Occipital lobe (tissue), 3 donors: ENCODE measurements at places on chromosomes 12 and 14.

- no peak for DNase-seq
Measured at GRCh38 chr14:89953602-89954001, 928 bp downstream of the EFCAB11 start.

GRCh38 chr12:125013816-125014442 is 20.5 kb downstream of the BRI3BP start:
- DNase-seq = no peak

- DNase-seq = no peak
Measured at GRCh38 chr14:97382616-97383226, 585.5 kb downstream of the VRK1 start.

DNA sequence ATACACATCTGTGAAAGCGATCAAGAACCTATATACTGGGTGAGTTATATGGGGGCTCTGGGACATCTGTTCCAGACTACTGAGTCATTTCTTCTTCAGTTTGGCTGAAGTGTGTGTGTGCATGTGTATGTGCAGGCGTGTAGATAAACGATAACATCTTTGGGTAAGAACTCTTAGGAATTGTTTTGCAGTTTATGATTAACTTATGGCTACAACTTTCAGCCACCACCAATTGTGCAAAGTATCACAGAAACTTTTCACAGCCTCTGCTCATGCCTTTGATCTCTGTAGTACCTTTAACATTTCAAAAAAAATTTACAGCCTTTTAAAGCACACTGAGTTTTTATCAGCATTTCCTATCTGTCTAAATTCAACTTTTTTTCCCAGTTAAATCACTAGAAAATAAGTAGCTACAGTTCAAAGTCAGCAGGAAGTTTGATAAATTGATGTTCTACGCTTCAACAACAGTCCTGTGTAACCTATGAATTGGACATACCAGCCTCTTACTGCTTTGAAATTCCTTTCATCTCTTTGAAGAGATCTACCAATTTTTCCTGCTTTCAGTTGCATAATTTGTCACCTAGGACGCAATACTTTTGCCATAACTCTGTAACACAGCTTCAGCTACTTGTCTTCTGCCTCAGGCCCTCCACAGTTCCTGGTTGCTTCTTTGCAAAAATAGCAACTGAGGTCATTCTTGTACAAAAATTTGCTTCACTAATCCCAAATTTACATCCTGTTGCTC is 43.0 kb downstream of the PPM1H start:
- no peak for DNase-seq

GRCh38 chr12:18250313-18250916 is 10.9 kb upstream of the PIK3C2G start:
- DNase-seq = no peak

GRCh38 chr12:119783787-119784186 is 93.3 kb downstream of the CIT start:
- DNase-seq = no peak

- no peak for DNase-seq
Measured at GRCh38 chr14:64923015-64923414, 8.8 kb downstream of the CHURC1 start.

- peak; percentile 14 for DNase-seq
Measured at GRCh38 chr12:56081393-56082347, 1.7 kb downstream of the ERBB3 start.

- DNase-seq = no peak
Measured at GRCh38 chr12:124650912-124651311, 83.5 kb upstream of the NCOR2 start.

GRCh38 chr12:20375560-20375959 is 7.2 kb downstream of the PDE3A start:
- no peak for DNase-seq

GRCh38 chr14:105078294-105078693 is 13.1 kb upstream of the GPR132 start:
- no peak for DNase-seq

DNA sequence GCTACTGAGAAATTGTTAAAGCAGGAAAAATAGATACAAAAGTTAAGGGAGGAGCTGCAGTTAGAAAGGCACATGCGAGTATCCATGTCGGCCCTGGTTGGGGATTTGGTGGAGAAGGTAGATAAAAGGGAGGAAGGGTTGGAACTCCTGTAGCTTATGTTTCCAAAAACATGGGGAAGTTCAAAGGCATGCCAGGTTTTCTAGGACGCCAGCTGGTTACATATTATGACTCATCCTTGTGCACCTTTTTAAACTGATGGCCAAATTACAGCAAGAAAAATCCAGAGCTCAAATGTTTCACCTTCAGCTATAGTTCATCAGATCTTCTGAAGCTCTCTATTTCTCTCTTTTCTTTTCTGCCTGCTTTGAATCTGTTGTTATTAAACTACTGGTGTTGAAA is 13.2 kb upstream of the MAP4K5 start:
- no peak for DNase-seq

DNA sequence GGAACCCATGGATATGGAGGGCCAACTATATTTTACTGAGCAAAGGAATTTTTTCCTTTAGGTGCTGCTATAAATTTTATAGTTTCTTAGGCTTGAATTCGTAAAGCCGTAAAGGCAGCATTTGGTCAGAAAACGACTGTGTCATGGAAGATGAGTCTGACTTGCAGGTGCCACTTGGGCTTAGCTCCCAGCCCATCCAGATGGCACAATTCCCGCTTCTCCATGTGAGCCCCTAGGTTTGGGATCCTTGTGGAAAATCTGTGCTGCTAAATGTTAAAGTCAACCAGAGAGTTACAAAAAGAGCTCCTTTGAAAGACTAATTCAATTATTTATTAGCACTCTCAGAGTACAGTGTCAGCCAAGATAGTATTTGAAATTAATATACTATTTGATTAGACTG is 120.1 kb upstream of the NPAS3 start:
- DNase-seq = no peak

DNA sequence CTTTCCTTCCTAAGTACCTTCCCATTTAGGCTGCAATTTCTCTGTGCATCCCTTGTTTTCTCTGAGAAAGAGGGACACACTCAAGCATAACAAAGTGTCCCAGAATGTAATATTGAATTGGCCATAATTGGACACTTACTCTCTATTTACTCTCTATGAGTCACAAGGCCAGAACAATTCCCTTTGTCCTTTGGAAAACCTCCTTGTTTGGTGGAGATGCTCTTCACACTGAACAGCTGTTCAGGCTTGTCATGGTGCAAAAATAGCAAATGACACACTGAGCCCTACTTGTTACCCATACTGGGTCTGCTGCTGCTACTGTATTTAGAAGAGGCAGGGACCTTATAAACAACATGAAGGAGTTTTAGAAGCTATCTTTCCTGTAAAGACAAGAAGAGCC is 1590.5 kb upstream of the TMEM132C start:
- DNase-seq = peak; percentile 9

GRCh38 chr14:70827752-70828151 is 18.4 kb upstream of the MAP3K9 start:
- no peak for DNase-seq

DNA sequence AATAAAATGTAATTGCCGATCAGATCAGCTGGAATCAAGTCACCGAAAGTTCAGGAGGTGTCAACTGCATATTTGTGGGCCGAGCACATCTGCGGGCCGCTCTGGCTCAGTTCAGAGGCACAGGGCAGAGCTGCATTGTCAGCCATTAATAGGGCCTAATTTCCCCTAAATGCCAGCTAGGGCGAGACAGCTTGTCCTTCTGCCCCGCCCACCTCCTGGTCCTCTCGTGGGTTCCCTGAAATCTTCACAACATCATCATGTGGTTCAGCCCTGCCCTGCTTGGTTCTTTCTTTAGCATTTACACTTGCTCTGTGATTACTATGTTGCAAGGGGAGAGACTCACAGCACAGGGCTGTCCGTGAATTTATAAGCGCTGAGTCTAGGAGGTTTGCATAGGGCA is 148.9 kb downstream of the CHST11 start:
- DNase-seq = no peak

DNA sequence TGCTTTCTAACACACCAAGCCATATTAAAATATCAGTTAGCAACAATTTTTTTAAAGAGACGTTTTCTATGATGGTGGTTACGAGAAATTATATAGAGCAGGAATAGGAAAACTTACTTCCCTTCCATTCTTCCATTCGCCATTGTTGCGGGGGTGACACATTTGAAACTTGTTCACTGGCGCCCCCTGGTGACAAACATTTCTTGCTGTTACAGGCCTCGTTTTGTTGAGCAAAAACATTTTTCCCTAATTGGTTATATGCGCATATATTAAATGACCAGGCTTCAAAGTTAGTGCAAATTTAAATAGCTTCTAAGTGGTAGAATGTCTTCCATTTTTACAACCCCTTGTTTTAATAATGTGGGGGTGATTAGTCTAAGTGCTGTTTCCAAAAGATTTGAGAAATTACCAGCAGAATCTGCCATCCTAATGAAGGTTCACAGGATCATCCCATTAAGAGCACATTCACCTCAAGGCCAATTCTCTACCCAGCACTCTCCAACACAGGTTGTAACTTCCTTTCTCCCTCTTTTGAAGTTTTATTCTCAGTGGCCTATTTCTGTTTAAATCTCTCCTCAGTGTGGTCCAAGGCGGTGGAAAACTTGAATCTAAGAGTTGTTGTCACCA is 1124.7 kb downstream of the FLRT2 start:
- no peak for DNase-seq

DNA sequence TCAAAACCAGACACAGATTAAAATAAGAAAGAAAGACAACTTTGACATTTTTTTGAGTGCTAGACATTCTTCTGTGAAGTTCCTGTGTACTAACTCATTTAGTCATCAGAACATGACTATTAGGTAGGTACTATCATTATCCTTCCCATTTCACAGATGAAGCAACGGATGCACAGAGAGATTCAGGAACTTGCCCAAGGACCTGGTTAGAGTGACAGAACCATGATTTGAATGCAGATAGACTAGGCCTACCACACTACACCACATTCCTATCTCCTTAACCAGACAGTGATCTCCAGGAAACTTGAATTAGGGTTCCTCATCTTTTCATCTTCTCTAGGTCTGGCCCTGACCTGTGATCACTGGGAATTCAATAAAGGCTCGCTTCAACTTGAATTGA is 54.4 kb upstream of the MED13L start:
- DNase-seq = no peak

- DNase-seq = no peak
Measured at GRCh38 chr12:20601668-20602280, 93.4 kb upstream of the SLCO1C1 start.
